ENCODE measurements at places on chromosomes 2 and 18. TPM values are rescaled to one million over a fixed set of nuclear protein-coding genes. Genes with fewer than 3 reads are reported as not detected.

Gene ZNF396
- polyA plus RNA-seq, result 1.3 TPM

- no peak for DNase-seq
These were observed 53.4 kb downstream of the STK25 start for GRCh38 chr2:241454837-241455485.

Gene PLGLB2
- polyA plus RNA-seq, result 1.2 TPM

Gene RTKN
- polyA plus RNA-seq, result 60.4 TPM

Measured in hindlimb muscle (tissue), 1 donor.